ENCODE measurements at places on chromosomes 2 and 18. TPM values are rescaled to one million over a fixed set of nuclear protein-coding genes. Genes with fewer than 3 reads are reported as not detected.

The LYG2 gene
- total RNA-seq, result not detected

The DYNAP gene
- total RNA-seq, result not detected

The RNF138 gene
- total RNA-seq, result 74.5 TPM

The TRABD2A gene
- total RNA-seq, result 64.9 TPM

The C2orf81 gene
- total RNA-seq, result 1.0 TPM

The CPLX4 gene
- total RNA-seq, result not detected

The SAP130 gene
- total RNA-seq, result 31.9 TPM

The GMCL1 gene
- total RNA-seq, result 32.4 TPM

The SULT6B1 gene
- not detected for total RNA-seq

The SPRED2 gene
- 7.7 TPM for total RNA-seq

The GCG gene
- not detected for total RNA-seq

The KLHL14 gene
- not detected for total RNA-seq

The L3MBTL4 gene
- 0.57 TPM for total RNA-seq

The DPYSL5 gene
- not detected for total RNA-seq

The ANKRD30B gene
- total RNA-seq, result not detected

The CD28 gene
- total RNA-seq, result 117 TPM

The ACTG2 gene
- total RNA-seq, result not detected

The RGPD3 gene
- total RNA-seq, result 0.30 TPM

Data from T-helper 2 cell treated with Interferon-gamma antibody and Interleukin-4, amounts not matched to agents 100 ng/mL and 5 ng/mL, for 36 hours (primary cell).